ENCODE measurements at places on chromosomes 5 and 9. TPM values are rescaled to one million over a fixed set of nuclear protein-coding genes. Genes with fewer than 3 reads are reported as not detected.

Gene IFNE
- 0.13 TPM for polyA plus RNA-seq

Gene TRPM6
- polyA plus RNA-seq = 0.89 TPM

Gene FBP1
- polyA plus RNA-seq = 20.5 TPM

Gene IFNA2
- not detected for polyA plus RNA-seq

Gene PGM5
- polyA plus RNA-seq = 47.4 TPM

Gene SHROOM1
- polyA plus RNA-seq = 9.2 TPM

Gene HSD17B3
- 0.65 TPM for polyA plus RNA-seq

Gene KCNN2
- polyA plus RNA-seq = 3.3 TPM

Gene IFNA13
- polyA plus RNA-seq = 0.13 TPM

Gene KIF12
- 30.2 TPM for polyA plus RNA-seq

Gene CTXN3
- polyA plus RNA-seq = not detected

Gene FBP2
- 2.9 TPM for polyA plus RNA-seq

Gene RGS3
- polyA plus RNA-seq = 82.9 TPM

Gene TICAM2
- polyA plus RNA-seq = 6.9 TPM

Gene SEMA6A
- polyA plus RNA-seq = 36.1 TPM

Gene SYK
- polyA plus RNA-seq = 15.9 TPM

Gene IL7R
- polyA plus RNA-seq = 8.9 TPM

All from right lung (tissue), 10 donors.